Glutamatergic neuron (in vitro differentiated cells): ENCODE measurements at places on chromosomes 3 and 15.
A peak's percentile ranks its signal among the peaks of the same experiment; 100 is the strongest.

- H3K27me3 ChIP-seq, result no peaks in the 10 kb centered on the region
- no peaks in the 10 kb centered on the region for H3K4me1 ChIP-seq
- no peak overlapping the region for H3K4me3 ChIP-seq
- DNase-seq, result no peak
- no peaks in the 10 kb centered on the region for H3K36me3 ChIP-seq
- H3K27ac ChIP-seq, result no peak overlapping the region
These were observed 944.3 kb downstream of the NTRK3 start for GRCh38 chr15:87312221-87312620.

GRCh38 chr15:80732167-80732566, 37.1 kb downstream of the ABHD17C start:
- H3K4me3 ChIP-seq, result no peak overlapping the region
- DNase-seq, result no peak
- H3K4me1 ChIP-seq, result peaks cover 1% of the 10 kb centered on the region

DNA sequence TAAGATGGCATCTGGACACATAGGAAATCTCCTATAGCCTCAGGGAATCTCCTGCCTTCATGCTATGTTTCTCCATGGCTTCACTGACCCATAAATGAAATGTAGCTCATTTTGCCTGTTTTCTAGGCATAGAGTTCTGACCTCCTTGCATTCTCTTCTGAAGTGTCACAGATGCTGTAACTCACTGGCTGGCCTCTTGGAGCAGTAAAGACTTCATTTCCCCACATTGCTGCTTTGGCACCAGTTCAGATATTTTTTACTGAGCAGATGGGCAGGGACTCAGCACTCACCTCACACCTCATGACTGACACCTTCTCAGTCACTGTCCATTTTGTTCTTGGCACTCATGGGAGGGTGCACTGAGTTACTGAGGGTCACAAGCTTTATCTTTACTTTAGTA, 286.7 kb upstream of the TGFBR2 start:
- no peaks in the 10 kb centered on the region for H3K4me1 ChIP-seq
- H3K27ac ChIP-seq, result no peak overlapping the region
- no peak for DNase-seq
- H3K36me3 ChIP-seq, result no peaks in the 10 kb centered on the region

- peaks cover 2% of the 10 kb centered on the region for H3K27me3 ChIP-seq
- no peaks in the 10 kb centered on the region for H3K36me3 ChIP-seq
These were observed 49.5 kb downstream of the DZIP1L start for GRCh38 chr3:138065949-138066348.

- no peak for DNase-seq
- H3K4me1 ChIP-seq, result no peaks in the 10 kb centered on the region
- H3K36me3 ChIP-seq, result no peaks in the 10 kb centered on the region
- no peak overlapping the region for H3K27ac ChIP-seq
These were observed 1639.5 kb downstream of the SI start for GRCh38 chr3:163438760-163439159.

- no peak for DNase-seq
- H3K27me3 ChIP-seq, result no peaks in the 10 kb centered on the region
- peak overlapping the region; percentile 90 for H3K4me3 ChIP-seq
- peaks cover 27% of the 10 kb centered on the region for H3K4me1 ChIP-seq
- H3K36me3 ChIP-seq, result no peaks in the 10 kb centered on the region
These were observed 393 bp downstream of the CNTN6 start for GRCh38 chr3:1093217-1093616.

DNA sequence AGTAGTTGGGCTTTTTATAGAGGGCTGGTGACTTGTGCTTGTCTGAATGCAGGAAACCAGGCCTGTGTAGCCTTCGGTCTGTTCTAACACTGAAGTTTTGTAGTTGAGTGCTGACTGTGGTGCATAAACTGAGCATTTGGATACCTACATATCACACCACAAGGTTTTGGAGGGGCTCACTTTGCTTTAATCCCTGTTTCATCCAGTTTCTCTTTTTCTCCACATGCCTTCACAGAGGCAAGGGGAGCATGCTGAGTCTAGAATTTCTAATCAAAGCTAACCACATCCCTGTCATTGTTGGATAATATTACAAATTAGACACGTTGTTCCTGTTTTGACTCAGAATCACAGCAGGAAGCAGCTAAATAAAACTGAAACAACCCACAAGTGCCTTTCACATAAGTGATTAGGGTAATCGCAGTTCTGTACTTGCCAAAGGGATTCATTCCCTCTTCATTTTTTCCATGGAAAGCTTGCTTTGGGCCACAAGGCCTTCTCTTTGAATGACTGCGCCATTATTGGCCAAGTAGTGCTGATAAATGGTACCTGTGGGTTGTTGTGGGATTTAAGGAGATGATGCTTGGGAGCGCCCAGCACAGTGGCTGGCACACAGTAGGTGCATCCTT, 48.9 kb downstream of the TGFBR2 start:
- no peak overlapping the region for H3K4me3 ChIP-seq
- H3K4me1 ChIP-seq, result peaks cover 14% of the 10 kb centered on the region
- no peaks in the 10 kb centered on the region for H3K27me3 ChIP-seq
- H3K36me3 ChIP-seq, result no peaks in the 10 kb centered on the region
- H3K27ac ChIP-seq, result no peak overlapping the region
